Bronchial epithelial cell (primary cell): ENCODE measurements at places on chromosomes 5 and 9.
A peak's percentile ranks its signal among the peaks of the same experiment; 100 is the strongest.

DNA sequence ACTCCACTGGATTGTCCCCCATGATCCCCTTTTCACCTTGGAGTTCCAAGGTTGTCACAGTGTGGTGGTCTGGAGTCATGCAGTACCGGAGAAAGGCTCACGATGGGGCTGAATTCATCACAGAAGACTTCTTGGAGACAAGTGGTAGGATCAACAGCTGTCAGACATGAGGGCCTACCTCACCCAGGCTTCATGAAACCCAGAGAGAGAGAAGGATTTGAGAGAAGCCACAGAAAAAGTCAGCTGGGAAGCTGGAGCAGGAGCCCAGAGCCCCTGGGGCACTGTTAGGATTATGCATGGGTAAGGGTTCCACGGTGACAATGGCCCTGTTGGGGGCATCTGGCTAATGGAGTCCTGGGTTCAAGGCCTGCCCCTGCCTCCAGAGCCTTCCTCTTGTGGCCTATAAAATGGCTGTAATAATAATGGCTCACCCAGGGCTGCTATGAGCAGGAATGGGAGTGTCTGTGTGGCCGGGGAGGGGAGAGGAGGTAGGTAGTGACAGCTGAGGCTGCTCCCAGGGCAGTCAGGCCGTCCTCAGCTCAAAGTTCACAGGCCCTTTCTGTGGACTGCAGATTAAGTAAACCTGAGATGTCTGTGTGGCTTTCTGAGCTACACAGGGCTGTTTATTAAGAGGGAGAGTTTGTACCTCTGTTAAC, 910 bp downstream of the TRIM14 start:
- DNase-seq: peak; percentile 44

- no peak for DNase-seq
Observed at GRCh38 chr5:50767588-50767987, 101.2 kb downstream of the PARP8 start.

- no peak for DNase-seq
Observed at GRCh38 chr9:137497921-137498719, 39.0 kb upstream of the NSMF start.

DNA sequence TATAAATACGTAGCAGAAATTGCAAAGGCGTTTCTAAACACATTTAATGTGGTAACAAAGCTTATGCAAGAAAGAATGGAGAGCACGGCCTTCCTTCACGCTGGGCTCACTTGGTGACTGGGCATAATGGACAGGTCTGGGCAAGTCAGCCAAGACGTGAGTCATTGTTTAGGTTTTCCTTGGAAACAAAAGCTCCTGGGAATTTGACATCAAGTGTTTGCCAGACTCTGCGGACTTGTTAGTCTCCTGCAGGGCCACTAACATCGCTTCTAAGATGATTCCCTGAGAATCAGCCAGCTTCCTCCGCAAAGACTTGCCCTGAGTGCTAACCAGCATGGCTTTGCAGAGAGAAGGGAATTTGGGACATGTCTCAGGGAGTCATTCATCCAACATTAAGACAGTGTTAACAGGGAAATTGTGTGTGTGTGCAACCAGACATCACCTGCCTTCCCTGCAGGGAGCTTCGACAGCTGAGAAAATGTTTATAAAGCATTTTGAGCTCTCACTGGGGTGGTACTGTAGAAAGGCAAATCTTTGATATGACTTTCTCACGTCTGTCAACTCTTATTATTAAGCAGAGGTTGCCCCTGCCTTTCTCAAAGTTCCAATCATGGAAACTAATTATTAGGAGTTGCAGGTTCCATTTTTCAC, 182.5 kb downstream of the NTRK2 start:
- peak; percentile 99 for DNase-seq

GRCh38 chr5:10691826-10692785, 68.9 kb downstream of the DAP start:
- no peak for DNase-seq

DNA sequence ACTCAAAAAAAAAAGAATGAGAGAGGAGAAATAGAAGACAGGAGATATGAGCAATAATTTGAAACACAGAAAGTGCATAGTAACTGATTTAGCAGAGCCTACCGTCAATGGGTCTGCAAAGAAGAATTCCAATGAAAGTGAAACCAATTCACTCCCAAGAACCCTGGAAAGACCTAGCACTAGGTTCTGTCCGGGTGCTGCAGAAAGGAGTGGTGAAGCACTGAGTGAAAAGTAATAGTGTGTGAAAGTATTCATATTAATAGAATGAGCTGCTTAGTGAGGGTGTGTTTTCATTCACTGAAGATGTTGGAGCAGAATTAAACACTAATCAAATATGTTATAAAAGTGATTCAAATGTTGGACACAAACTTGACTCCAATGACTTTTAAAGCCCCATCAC, 51.3 kb upstream of the SLC30A5 start:
- no peak for DNase-seq

- DNase-seq: no peak
Observed at GRCh38 chr9:128768606-128769005, 3.1 kb downstream of the ZER1 start.

GRCh38 chr9:15501179-15501578, 9.6 kb downstream of the PSIP1 start:
- no peak for DNase-seq

DNA sequence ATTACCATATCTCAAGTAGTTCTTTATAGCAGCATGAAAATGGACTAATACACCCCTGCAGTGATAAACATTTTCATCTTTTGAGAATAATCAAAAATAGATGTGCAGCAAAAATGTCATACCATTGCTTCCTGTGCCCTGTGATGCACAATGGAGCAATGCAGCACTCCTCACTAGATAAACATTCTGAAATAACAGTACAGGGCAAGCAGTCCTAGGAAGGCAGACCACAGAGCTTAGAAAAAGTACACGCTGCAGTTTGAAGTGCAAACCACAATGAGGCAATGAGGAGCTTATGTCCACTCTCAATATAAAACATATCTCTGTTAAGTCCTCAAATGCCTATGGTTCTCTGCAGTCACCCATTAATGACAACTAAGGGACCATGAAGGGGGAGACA, 367.6 kb downstream of the PDE4D start:
- DNase-seq: peak; percentile 33
